ENCODE measurements at places on chromosomes 13 and 19. TPM values are rescaled to one million over a fixed set of nuclear protein-coding genes. Genes with fewer than 3 reads are reported as not detected.

GRCh38 chr13:31046711-31047279 is 114.3 kb downstream of the TEX26 start:
- peak; percentile 47 for DNase-seq

GRCh38 chr13:49627831-49628652 is at the start of gene ARL11:
Gene ARL11, plus strand, starts transcription at chr13:49628507. Its CDS starts 1,941 bp downstream, at chr13:49630448.
- DNase-seq, result peak; percentile 62

- no peak for DNase-seq
Measured at GRCh38 chr13:19959141-19959830, 759 bp downstream of the ZMYM2 start.

DNA sequence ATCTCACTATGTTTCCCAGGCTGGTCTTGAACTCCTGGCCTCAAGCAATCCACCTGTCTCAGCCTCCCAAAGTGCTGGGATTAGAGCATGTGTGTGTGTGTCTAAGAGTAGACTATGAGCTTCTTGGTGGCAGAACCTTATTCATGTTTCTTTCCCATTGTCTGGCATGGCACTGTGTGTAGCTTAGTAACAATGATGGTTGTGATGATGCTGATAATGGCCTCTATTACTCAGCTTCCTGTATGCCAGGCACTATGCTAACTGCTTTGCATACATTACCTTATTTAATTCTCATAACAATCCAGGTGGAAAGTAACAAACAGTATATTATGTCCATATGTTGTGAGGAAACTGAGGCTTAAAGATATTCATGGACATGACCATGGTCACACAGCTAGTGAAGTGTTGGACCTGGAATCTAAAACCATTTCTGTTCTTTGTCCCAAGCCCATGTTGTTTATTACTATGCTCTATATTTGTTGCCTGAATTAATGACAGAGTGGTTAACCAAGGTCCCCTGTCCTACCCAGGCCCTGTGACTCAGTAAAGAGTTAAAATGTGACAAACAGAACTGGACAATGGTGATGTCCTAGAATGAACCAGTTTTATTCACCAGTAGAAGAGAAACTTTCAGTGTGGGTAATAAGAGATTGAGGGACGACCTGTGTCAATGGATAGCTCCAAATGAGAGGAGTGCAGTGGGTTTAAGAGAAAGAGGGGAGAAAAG is 109.6 kb downstream of the KLF5 start:
- DNase-seq, result peak; percentile 91

GRCh38 chr19:633786-634639 is 676 bp upstream of the POLRMT start:
- DNase-seq, result no peak

CDC42EP5 gene
- total RNA-seq, result 32.1 TPM

DNA sequence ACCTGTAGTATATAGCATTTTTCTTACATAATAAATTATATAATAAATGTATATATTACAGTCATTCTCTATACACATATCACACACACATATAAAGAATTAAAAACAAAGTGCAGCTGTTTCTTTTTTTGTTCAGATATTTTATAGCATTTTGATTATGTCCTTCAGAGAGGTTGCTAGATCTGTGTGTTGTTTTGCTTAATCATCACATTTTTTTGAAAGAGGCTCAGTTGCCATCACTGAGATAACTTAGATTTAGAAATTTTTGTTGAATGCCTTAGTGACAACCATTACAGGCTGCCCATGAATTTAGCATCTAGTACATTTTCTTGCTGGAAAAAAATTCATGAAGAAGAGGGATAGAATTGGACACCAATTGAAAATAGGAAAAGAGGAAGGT is 545.2 kb upstream of the PCDH9 start:
- no peak for DNase-seq

DNA sequence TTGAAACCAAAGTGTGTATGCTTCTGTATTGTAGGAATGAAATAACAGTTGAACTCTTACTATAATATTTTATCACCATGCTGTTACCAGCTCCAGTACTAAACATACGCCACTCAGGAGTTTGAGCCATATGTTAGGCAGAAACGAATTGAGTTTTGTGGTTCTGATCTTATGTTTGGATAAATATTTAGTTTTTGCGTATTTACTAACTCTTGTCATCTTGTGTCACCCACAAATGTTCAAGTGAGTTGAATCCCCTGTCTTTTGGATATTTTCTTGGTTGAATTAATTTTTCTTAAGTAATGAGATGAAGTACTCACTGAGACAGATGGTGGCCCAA is 1.5 kb downstream of the FNDC3A start:
- no peak for DNase-seq

ATP4A gene
- not detected for total RNA-seq

GRCh38 chr19:12733369-12734214 is 892 bp downstream of the TRIR start:
- peak; percentile 26 for DNase-seq

DNA sequence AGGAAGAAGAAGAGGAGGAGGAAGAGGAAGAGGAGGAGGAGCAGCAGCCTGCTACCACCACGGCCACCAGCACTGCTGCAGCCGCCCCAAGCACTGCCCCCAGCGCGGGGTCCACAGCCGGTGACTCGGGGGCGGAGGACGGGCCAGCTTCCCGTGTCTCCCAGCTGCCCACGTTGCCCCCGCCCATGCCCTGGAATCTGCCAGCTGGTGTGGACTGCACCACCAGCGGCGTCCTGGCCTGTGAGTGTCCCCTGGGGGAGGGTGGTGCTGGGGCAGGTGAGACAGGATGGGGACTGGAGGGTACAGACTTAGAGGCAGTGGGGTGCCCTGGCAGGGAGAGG is 11.4 kb downstream of the SCAF1 start:
- no peak for DNase-seq

TMC4 gene
- total RNA-seq, result 7.2 TPM

DNA sequence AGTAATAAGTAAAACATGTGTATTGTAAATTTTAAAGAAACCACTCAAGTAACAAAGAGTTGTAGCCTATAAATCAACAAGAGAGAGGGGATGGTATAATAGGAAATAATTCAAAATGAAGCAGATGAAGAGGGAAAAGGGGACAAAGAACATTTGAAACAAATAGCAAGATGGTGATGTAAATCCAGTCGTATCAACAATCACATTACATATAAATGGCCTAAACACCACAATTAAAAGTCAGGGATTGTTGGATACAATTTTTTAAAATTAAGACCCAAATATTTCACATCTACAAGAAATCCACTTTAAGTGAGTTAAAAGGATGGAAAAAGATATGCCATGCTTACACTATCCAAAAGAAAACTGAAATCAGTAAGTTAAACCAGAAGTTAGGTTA is 15.2 kb downstream of the FNDC3A start:
- DNase-seq, result no peak

CYP4F2 gene
- not detected for total RNA-seq

OSCAR gene
- total RNA-seq, result 0.11 TPM

TMEM190 gene
- not detected for total RNA-seq

DNA sequence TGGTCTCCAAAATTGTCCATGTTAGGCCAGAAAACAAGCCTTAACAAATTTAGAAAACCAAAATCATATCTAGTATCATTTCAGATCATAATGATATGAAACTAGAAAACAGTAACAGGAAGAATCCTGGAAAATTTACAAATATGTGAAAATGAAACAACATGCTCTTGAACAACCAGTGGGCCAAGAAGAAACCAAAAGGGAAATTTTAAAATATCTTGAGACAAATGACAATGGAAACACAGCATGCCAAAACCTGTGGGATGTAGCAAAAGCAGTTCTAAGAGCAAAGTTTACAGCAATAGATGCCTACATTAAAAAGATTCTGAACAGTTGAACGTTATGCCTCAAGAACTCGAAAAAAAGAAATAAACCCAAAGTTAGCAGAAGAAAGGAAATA is 32.6 kb downstream of the VWA8 start:
- DNase-seq, result no peak

- DNase-seq, result peak; percentile 56
Measured at GRCh38 chr19:13840305-13841085, 36.4 kb upstream of the NANOS3 start.

DNA sequence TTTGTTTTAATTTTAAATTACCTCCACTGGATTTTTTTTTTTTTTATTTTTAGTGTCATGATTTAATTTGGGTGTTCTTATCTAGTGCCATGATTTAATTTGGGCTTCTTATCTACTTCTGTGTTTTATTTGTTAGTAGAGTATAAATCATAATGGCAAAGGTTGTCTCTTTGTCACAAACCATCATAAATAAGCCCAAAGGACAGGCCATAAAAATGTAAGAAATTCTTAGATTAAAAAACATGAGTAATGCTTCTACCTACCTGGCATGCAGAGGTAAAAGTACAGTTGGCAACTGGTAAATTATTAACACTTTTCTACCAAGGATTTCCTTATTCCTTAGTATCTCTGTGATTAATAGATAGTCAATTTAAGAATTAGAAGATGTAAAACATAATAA is 55.2 kb downstream of the ERCC5 start:
- no peak for DNase-seq

DNA sequence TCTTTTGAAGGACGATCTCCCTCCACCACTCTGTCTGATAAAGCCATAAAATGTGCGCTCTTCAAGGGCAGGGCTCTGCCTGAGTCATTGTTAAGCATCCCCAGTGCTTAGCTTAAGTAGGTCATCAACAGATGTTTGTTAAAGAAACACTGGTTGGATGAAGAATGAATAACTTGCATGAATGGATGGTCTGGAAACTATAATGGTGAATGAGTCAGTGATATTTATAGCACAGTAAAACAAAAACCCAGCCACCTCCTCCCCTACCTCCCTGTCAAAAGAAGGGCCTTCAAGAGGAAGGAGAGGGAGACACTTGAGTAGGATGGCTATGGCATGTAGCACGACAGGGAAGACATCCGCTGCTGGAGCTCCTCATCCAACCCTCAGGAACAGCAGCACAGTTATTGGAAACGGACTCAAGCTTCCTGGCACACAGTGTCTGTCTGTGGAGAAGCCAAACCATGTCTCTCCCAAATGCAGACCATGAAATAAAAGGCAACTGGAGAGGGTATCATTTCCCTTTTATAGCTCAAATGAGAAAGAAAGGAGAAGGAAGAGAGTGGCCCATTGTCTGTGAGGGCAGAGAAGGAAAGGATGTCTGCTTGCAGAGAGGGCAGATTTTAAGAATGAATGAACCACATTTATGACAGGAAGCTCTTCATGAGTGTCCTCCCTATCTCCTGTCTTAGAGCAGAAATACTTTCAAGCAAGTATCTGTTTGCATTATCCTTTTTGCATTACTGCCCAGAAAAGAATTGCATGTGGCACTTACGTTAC is 183.5 kb upstream of the UBL3 start:
- peak; percentile 64 for DNase-seq

RDH8 gene
- not detected for total RNA-seq

DNA sequence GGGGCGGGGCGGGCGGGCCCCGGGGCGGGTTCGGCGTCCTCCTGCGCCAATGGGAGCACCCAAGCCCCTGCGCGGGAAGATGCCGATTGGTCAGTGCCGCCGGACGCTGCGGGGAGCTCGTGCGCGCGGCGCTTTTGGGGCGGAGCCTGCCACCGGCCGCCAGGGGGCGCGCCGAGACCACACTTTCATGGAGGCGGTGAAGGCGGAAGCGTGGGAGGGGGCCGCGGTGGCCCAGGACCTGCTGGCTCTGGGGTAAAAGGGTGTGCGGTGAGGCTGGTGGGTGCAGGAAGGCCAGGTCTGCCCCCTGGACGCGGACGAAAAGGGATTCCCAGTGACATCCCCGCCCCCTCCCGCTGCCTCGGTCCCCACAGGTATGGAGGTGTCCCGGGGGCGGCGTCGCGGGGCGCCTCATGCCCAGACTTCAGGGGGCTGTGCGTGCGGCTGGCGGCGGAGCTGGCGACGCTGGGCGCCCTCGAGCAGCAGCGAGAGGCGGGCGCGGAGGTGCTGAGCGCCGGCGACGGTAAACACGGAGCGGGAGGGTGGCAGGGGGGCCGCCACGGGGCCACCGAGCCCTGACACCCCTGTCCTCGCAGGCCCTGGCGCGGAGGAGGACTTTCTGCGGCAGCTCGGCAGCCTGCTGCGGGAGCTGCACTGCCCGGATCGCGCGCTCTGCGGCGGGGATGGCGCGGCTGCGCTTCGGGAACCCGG is at the start of gene FAM98C:
Gene FAM98C (plus strand): TSS at position 127 of the 708 bp plus-strand sequence. CDS start 61 bp downstream, at position 188.
- DNase-seq, result peak; percentile 64

DNA sequence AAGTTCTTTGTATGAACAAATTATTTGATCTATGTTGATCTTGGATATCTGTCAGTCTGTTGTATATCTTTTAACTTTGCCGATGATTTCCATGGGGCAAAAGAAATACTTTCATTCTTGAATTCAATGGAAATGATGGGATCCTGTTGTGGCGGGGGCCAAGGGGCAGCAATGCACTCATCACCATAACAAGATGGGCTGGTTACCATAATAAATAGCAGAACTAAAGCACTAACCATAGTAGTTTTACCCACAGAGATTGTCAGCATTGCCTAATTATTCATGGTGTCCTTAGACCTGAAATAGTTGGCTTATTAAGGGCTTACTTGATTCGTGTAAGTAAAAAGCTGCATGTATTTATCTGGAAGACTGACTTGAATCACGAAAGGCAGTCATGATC is 309.6 kb downstream of the RFC3 start:
- DNase-seq, result no peak

- no peak for DNase-seq
Measured at GRCh38 chr13:99041788-99042187, 63.9 kb upstream of the DOCK9 start.

- no peak for DNase-seq
Measured at GRCh38 chr19:35846038-35846668, 6.2 kb downstream of the NPHS1 start.

GRCh38 chr19:10518444-10519361 is 1.5 kb upstream of the S1PR5 start:
- DNase-seq, result no peak

- DNase-seq, result no peak
Measured at GRCh38 chr19:21586311-21587116, 81.1 kb downstream of the ZNF429 start.

DNA sequence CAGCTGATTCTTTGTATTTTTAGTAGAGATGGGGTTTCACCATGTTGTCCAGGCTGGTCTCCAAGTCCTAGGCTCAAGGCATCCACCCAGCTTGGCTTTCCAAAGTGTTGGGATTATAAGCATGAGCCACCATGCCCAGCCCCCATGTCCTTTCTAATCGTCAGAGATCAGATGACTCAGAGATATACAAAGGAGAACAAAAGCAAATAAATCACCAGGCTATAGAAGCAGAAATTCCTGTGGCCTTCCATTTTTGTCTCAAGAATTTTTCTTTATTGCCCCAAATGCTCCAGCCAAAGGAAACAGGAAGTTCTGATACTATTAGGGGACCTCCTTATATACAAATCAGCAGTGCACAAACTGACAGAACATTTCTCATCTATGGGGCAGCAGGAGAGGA is 207.8 kb downstream of the RFC3 start:
- no peak for DNase-seq

GRCh38 chr13:97971519-97971918 is 18.0 kb downstream of the IPO5 start:
- DNase-seq, result no peak

RCBTB2 gene
- total RNA-seq, result 4.1 TPM

- DNase-seq, result no peak
Measured at GRCh38 chr19:44725251-44725650, 23.3 kb upstream of the BCL3 start.
